ENCODE measurements at places on chromosomes 16 and 17. TPM values are rescaled to one million over a fixed set of nuclear protein-coding genes. Genes with fewer than 3 reads are reported as not detected.
A peak's percentile ranks its signal among the peaks of the same experiment; 100 is the strongest.

TM4SF5 gene
- not detected for polyA plus RNA-seq

SLC2A4 gene
- 2.7 TPM for polyA plus RNA-seq

DYNLRB2 gene
- polyA plus RNA-seq, result 5.5 TPM

GPRC5C gene
- 41.3 TPM for polyA plus RNA-seq

C16orf86 gene
- polyA plus RNA-seq, result 2.0 TPM

FOXN1 gene
- 0.19 TPM for polyA plus RNA-seq

DNA sequence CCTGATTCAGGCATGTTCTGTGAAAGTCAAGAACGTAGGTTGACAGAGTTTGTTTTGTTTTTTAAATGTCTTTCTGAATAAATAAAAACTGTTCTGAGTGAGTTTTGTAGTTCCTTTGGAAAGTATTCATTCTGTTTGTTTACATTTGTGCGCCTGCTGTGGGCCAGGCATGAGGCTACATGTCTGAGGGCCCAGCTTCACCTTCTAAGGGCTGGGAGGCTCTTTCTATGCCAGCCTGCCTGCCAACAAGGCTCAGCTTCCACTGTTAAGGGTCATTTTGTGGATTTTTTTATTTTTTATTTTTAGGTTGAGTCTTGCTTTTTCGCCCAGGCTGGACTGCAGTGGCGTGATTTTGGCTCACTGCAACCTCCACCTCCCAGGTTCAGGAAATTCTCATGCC lies 6.1 kb downstream of the WWOX start:
- DNase-seq, result no peak

DNA sequence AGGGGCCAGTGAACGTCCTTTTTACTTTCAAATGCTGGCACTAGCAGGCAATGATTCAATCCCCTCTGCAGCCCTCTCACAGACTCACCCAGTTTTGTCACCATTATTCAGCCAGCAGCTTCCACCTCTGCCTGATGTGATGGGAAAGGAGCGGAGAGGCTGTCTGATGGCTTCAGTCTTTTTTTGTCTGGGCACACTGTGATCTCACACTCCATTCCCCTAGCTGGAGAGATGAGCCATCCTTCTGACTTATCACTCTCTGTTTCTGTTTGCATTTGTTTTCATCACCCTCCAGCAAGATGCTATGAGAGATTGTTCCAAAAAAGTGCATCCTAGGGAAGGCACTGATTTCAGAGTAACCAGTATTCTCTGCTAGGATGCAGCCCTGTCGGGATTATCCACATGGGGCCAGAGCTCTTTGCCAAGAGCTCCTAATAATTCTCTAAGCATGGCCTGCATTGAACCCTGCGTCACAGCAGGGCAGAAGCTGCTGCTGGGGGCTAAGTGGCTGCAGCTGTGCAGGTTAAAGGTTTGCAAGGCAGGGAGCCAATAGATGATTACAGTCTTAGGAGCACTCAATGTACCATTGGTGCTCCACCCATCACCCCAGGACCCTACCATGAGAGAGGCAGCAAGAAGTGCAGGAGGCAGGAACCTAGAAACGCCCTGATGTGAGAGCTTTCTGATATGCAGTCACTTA lies 236.1 kb upstream of the C16orf82 start:
- DNase-seq, result no peak

- DNase-seq, result no peak
Observed at GRCh38 chr16:80074329-80074728, 466.5 kb upstream of the DYNLRB2 start.

GRCh38 chr16:19071811-19072777 lies 4.7 kb downstream of the COQ7 start:
- no peak for DNase-seq

- DNase-seq, result peak; percentile 6
Observed at GRCh38 chr16:24610416-24610755, 71.0 kb downstream of the RBBP6 start.

Data from right lung (tissue), 10 donors.